Osteoblast (primary cell): ENCODE measurements at places on chromosomes 3 and 15.

DNA sequence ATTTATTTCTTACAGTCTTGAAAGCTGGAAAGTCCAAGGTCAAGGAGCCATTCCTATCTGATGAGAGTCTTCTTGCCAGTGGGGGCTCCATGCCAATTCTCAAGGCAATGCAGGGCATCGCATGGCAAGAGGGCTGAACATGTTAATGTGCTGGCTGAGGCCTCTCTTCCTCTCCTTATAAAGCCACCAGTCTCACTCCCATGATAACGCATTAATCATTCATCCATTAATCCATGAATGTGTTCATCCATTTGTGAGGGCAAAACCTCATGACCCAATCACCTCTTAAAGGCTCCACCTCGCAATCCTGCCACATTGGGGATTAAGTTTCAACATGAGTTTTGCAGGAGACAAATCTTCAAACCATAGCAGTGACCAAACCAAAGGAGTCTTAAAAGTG, 118.3 kb downstream of the PROS1 start:
- H3K27ac ChIP-seq, result no peak overlapping the region
- no peak overlapping the region for H3K4me3 ChIP-seq
- no peaks in the 10 kb centered on the region for H3K36me3 ChIP-seq
- no peaks in the 10 kb centered on the region for H3K27me3 ChIP-seq
- DNase-seq, result no peak

DNA sequence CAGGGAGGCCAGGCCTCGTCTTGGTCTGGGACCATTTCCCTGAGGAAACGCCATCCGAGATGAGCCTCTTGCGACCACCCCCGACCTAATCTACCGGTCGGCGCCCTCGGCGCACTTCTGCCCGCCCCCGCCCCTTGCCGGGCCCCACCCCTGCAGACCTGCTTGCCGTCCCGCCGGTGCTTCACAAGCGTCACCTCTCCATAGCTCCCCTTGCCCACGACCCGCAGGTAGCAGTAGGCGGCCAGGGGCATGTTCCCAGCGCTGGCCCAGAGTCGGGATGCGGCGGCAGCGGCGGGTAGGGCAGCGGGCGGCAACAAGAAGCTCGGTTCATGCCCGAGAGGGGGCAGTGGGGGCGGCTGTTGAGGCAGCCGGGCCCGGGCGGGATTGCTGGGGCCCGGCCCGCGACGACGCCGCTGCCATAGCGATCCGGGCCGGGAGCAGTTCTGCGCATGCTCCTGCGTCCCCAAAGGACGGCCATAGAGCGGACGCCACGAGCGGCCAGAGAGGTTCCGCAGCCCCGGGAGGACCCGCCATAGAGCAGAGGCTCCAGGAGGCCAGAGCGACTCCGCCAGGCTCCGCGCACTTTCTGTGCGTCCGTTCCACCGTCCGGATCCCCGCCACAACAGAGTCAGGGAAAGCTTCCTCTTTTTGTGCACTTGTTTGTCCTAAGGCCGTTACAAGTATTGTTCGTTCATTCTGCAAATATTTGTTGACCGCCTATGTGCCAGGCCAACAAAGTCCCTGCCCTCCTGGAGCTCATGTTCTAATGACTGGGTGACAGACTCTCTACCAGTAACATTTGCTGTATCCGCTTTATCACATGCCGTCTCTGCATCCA, at the start of gene NEK4:
TSS of gene NEK4 (minus strand) at position 445 of the 838 bp plus-strand sequence. CDS start at position 251, 194 bp downstream.
- no peaks in the 10 kb centered on the region for H3K36me3 ChIP-seq
- H3K27me3 ChIP-seq, result no peaks in the 10 kb centered on the region
- peak within 1 kb of the TSS; percentile 72 for H3K4me3 ChIP-seq
- peak; percentile 97 for DNase-seq
- peak within 1 kb of the TSS; percentile 29 for H3K27ac ChIP-seq

DNA sequence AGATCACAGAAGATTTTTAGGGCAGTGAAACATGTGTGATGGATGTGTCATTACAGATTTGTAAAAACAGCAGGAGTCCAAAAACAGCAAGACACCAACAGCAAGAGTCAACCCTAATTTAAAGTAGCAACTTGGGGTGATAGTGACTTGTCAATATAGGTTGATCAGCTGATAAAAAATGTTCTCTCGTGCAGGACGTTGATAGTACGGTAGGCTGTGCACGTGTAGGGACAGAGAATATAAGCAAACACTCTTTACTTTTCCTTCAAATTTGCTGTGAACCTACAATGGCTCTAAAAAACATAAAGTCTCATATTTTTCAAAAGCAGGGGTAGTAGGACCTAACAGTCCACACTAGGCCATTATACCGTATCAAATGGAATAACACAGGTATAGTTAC, 120.8 kb downstream of the STAG1 start:
- DNase-seq, result no peak
- H3K27ac ChIP-seq, result no peak overlapping the region
- H3K4me3 ChIP-seq, result no peak overlapping the region
- H3K4me1 ChIP-seq, result peaks cover 19% of the 10 kb centered on the region
- no peaks in the 10 kb centered on the region for H3K27me3 ChIP-seq

DNA sequence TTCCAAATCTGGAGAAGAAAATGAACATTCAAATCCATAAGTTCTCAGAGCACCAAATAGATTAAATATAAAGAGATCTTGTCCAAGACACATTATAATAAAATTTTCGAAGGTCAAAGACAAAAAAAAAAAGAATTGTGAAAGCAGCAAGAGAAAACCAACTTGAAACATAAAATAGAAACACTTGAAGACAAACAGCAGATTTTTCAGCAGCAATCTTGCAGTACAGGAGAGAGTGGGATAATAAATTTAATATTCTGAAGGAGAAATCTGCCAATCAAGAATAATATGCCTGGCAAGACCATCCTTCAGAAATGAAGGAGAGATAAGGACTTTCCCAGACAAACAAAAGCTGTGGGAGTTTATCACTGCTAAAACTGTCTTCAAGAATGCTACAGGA, 150.5 kb upstream of the COL8A1 start:
- no peaks in the 10 kb centered on the region for H3K36me3 ChIP-seq
- H3K27ac ChIP-seq, result no peak overlapping the region
- peaks cover 7% of the 10 kb centered on the region for H3K4me1 ChIP-seq
- no peak for DNase-seq
- no peak overlapping the region for H3K4me3 ChIP-seq

GRCh38 chr3:44506961-44507360, 29.5 kb upstream of the ZNF445 start:
- no peak overlapping the region for H3K4me3 ChIP-seq
- peaks cover 12% of the 10 kb centered on the region for H3K4me1 ChIP-seq
- no peaks in the 10 kb centered on the region for H3K36me3 ChIP-seq
- H3K27ac ChIP-seq, result no peak overlapping the region
- no peak for DNase-seq

DNA sequence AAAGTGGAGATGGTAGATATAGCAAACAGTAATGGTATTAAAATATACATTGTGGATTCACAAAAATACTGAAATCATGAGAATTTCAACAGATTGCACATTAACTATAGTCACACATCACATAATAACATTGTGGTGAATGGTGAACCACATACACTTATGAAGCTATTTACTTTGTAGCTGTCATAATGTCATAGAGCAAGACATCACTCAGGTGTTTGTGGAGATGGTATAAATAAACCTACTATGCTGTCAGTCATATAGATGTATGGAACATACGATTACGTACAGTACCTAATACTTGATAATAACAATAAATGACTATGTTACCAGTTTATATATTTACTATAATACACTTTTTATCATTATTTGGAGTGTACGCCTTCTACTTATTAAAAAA, 1416.0 kb upstream of the ALCAM start:
- H3K4me1 ChIP-seq, result no peaks in the 10 kb centered on the region
- H3K36me3 ChIP-seq, result no peaks in the 10 kb centered on the region
- H3K27ac ChIP-seq, result no peak overlapping the region
- no peaks in the 10 kb centered on the region for H3K27me3 ChIP-seq

DNA sequence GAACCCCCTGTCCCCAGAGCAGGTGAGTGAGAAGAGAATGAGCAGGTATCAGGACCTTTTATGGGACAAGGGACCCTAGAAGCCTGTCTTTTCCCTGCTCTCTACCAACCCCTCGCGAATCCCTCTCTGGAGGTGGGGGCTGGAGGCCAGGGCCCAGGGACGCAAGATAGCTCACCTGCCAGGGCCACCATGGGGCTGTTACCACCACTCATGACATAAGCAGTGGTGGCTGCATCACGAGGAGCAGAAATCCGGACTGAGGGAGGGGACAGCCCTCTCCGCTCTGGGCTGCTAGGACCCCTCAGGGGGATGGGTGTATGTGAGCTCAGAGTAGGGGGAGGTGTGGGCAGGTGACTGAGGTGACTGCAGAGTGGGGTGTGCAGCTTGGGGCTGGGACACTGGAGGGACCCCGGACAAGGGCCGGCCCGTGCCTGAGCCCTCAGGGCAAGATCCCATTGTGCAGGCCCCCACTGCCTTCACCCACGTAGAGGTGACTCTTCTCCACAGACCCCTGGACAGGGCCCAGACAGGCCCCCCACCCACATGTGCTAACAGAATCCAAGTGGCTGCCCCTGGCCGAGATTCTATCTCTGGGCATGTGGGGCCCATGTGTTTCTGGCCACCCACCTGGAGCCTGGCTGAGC, 190.6 kb downstream of the TBC1D2B start:
- H3K27me3 ChIP-seq, result no peaks in the 10 kb centered on the region
- peak; percentile 27 for DNase-seq
- H3K4me3 ChIP-seq, result no peak overlapping the region

DNA sequence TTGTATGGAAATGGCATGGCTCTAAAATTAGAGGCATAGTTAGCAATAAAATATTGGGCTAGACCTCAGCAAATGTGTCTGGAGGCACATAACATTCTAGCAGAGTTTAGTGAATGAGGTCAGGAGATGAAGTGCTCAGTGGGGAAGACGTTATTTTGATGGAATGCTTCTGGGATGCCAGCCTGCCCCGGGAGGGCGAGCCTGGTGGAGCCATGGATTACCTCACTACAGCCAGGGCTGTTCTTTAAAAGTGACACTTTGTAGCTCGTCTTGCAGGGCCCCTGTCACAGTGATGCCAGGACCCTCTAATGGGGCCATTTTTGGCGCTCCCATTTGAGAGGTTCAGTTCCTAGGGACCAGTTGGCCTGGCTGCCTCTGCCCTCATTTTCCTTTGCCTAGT, 48.5 kb downstream of the PXYLP1 start:
- H3K27ac ChIP-seq, result peak overlapping the region; percentile 17
- H3K36me3 ChIP-seq, result no peaks in the 10 kb centered on the region
- no peak for DNase-seq
- peaks cover 24% of the 10 kb centered on the region for H3K4me1 ChIP-seq
- no peaks in the 10 kb centered on the region for H3K27me3 ChIP-seq
- no peak overlapping the region for H3K4me3 ChIP-seq

DNA sequence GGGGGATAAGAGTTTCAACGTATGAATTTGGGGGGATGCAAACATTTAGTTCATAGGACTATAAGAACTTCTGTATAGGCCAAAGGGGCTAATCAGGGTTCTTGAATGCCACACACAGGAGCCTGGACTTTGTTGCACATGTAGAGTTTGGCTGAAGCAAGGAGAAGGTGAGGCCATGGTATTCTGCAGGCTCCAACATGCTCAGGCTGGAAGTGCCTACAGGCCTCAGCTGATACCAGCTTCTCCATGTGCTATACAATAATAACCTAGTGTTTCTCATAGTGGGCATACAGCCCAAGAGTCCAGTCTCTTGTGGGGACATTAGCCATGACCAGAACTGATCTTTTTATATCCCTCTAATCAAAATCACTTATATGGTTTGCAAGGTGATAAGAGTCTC, 399.7 kb upstream of the MCTP2 start:
- H3K4me1 ChIP-seq, result no peaks in the 10 kb centered on the region
- no peaks in the 10 kb centered on the region for H3K27me3 ChIP-seq
- H3K27ac ChIP-seq, result no peak overlapping the region
- no peak for DNase-seq
- no peaks in the 10 kb centered on the region for H3K36me3 ChIP-seq

DNA sequence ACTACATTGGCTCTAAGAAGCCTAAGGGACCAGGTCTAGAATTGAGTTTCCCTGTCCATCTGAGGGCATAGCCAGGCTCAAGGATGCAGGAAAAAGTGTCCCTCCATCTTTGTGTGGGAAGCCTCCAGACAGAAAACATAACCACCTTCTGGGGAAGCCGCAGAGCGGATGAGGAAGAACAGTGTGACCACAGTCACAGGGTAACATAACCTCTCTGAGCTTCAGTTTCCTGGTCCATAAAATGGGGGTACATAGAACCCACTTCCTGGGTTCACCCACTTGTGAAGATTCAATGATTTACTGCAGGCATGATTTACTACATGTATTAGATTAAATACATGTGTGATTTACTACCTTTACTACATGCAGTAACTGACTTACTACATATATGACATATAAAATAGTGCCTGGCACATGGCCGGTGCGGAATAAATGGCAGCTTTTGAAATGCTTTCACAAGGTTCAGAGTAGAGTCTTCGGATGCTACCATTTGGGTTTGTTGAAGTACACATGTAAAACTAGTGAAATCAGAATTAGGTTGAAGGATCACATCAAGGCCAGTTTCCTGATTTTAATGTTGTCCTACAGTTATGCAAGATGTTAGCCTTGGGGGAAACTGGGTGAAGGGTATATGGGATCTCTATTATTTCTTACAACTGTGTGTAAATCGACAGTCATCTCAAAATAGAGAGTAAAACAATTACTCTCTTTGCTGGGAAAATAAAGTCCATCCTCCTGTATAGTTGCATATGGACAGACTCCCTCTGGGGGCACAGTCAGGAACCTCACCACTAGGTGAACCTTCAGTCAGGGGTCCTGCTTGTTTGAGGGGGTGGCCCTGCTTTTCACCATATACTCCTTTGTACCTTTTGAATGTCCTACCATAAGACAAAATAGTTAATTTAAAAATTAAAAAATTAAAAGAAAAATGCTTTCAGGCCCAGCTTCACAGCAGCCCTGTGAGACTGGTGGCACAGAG, 86.0 kb downstream of the SEMA5B start:
- peak; percentile 77 for DNase-seq
- H3K36me3 ChIP-seq, result no peaks in the 10 kb centered on the region
- H3K4me3 ChIP-seq, result no peak overlapping the region
- peaks cover 9% of the 10 kb centered on the region for H3K4me1 ChIP-seq
- H3K27me3 ChIP-seq, result peaks cover 27% of the 10 kb centered on the region
- H3K27ac ChIP-seq, result no peak overlapping the region

GRCh38 chr3:52385157-52385556, 59.7 kb downstream of the SEMA3G start:
- H3K4me3 ChIP-seq, result no peak overlapping the region
- DNase-seq, result peak; percentile 98
- H3K27ac ChIP-seq, result no peak overlapping the region
- H3K36me3 ChIP-seq, result no peaks in the 10 kb centered on the region

- H3K27ac ChIP-seq, result no peak overlapping the region
- H3K4me3 ChIP-seq, result no peak overlapping the region
- no peak for DNase-seq
Measured at GRCh38 chr3:132405188-132405587, 12.1 kb upstream of the DNAJC13 start.

DNA sequence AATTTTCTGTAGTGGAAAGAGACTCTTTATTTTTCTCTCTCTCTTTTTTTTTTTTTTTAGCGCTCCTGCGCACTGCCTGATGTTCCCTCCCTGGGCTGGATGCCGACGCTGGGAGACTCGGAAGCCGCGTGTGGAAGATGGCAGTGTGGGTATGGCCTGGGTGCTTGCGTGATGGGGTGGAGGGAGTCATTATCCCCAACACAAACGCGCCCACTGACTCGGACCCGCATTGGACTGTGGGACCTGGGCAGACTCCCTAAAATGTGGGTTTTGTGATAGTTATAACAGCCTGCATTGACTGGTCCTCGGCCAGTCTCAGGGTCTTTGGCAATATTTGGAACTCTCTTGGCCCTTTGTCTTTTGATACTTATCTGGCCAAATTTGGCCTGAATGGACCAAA, 157.9 kb downstream of the TJP1 start:
- DNase-seq, result no peak
- H3K27me3 ChIP-seq, result peaks cover 15% of the 10 kb centered on the region
- H3K27ac ChIP-seq, result no peak overlapping the region
- peaks cover under 1% of the 10 kb centered on the region for H3K4me1 ChIP-seq
- H3K4me3 ChIP-seq, result no peak overlapping the region
- H3K36me3 ChIP-seq, result no peaks in the 10 kb centered on the region

GRCh38 chr3:143066033-143066432, 53.5 kb upstream of the CHST2 start:
- H3K4me1 ChIP-seq, result peaks cover 6% of the 10 kb centered on the region
- DNase-seq, result no peak
- no peaks in the 10 kb centered on the region for H3K36me3 ChIP-seq
